ENCODE measurements at places on chromosomes 16 and 17.
A peak's percentile ranks its signal among the peaks of the same experiment; 100 is the strongest.

- DNase-seq: peak; percentile 66
These were observed 243.2 kb upstream of the GSE1 start for GRCh38 chr16:85369741-85370528.

DNA sequence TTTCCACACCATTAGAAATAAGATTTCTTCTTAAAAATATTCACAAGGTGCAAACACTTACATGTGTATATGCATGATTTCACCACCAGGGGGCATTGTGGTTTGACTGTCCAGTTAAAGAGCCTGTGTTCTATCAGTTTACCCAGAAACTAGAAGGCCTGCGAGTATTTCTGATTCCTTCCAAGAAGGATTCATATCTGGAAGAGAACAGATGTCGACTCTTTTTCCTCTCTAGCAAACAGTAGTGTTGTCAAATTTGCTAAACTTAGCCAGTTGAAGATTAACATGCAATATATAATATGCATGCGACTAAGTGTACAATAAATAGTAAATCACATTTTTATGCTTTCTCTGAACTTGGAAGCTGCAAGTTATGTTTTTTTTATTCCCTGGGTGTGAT is 404.1 kb downstream of the WWOX start:
- peak; percentile 55 for DNase-seq

GRCh38 chr17:57670769-57671569 is 74.1 kb downstream of the CCDC182 start:
- no peak for DNase-seq

- DNase-seq: no peak
These were observed 632.9 kb downstream of the CDH8 start for GRCh38 chr16:61403386-61403785.

- peak; percentile 59 for DNase-seq
These were observed 1.7 kb upstream of the ZNF423 start for GRCh38 chr16:49857423-49858181.

- DNase-seq: no peak
These were observed 45.0 kb upstream of the NOL11 start for GRCh38 chr17:67672592-67673335.

- DNase-seq: no peak
These were observed 41.1 kb upstream of the CDH13 start for GRCh38 chr16:82585675-82586074.

- DNase-seq: no peak
These were observed 15.3 kb downstream of the KIF18B start for GRCh38 chr17:44932096-44932786.

GRCh38 chr17:18020971-18021370 is 18.0 kb downstream of the ATPAF2 start:
- DNase-seq: no peak

DNA sequence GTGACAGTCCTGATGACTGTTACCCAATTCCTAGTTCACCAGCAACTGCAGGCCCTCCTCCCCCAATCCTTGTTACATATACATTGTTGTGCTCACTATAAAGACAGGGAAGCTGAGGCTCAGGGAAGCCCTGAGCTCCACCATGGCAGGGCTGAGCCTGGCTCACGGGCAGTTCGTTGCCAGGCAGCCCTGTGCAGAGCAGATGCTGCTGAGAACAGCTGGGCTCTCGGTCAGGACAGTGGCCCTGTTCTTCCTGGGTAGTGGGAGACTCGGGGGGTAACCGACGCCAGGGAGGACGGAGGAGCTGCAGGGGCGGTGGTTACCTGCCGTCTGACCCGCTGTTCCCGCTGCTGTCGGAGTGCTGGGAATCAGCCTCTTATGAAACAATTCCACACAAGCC is 80.9 kb upstream of the ZNF469 start:
- DNase-seq: no peak

- no peak for DNase-seq
These were observed 7.7 kb downstream of the CBX4 start for GRCh38 chr17:79831265-79832217.

GRCh38 chr17:10792151-10792550 is 11.7 kb downstream of the TMEM238L start:
- no peak for DNase-seq

- DNase-seq: no peak
These were observed 52.3 kb downstream of the NT5M start for GRCh38 chr17:17355426-17355825.

DNA sequence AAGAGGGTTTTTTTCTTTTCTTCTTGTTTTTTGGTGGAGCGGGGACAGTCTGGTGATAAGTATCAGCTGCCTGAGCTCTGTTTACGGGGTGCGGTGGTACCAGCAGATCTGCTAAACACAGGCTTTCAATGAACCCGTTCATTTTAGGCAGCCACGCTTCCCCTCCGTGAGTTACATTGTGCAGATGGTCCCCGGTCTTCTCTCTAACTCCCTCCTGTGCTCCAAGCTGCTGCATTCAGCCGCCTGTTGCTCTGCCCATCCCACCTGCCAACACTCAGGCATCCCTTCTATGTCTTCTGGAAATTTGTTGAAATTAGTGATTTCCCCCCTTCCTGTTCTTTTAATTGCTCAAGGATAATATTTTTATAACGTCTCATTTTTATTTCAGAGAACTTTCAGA is 82.1 kb upstream of the ELAC2 start:
- DNase-seq: no peak

DNA sequence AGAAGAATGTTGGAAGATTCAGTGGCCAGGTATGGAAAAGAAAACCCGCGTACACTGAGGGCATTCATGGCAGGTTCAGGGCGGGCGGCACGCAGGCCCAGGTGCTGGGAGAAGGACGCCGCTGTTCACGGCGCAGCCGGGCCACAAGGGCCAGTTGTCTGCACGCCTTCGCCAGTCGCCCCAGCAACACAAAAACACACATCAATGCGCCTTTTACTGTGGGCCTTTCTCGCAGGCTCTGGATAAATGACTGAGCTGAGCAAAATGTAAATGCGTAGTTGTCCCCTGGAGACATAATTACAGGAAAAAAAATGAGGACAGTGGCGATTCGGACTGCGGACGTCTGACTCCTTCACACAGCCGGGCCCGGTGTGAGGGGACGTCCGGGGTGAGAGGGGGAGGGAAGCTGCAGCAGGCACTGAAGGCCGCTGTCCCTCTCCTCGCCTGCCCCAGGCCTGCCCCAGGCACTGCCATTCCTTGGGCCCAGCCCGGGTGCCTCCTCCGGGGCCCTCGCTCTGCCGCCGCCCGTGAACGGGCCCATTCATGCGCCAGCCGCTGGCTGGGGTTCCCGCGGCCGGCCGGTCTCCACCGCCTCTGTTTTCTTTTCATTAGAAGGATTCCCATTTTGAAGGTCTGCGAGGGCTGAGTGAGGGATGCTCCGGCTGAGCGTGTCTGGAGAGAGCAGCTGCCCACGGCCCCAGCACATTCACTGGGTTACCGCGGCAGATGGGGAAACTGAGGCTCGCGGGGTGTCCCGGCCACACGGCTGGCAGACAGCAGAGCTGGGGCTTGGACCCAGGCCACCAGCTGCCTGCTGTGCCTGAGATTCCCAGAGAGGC is 6.5 kb upstream of the ZNF469 start:
- no peak for DNase-seq

GRCh38 chr16:54331241-54332002 is 44.8 kb upstream of the IRX3 start:
- no peak for DNase-seq

- DNase-seq: no peak
These were observed 6.7 kb downstream of the IL4R start for GRCh38 chr16:27320261-27321012.

DNA sequence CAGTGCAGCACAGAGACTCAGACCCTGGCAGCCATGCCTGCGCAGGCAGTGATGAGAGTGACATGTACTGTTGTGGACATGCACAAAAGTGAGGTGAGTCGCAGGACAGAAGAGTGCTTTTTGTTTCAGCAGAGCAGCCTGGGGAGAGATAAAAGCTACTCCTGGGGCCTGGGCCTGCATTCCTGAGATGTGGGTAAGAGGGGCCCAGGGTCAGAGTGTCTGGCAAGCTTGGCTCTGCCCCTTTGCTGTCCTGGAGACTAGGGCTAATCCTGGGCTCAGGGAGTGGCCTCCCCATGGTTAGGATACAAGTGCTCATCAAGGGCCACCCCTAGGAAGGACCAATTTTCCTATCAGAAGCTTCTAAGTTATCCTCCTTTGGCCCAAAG is 4.8 kb upstream of the ERBB2 start:
- DNase-seq: no peak

DNA sequence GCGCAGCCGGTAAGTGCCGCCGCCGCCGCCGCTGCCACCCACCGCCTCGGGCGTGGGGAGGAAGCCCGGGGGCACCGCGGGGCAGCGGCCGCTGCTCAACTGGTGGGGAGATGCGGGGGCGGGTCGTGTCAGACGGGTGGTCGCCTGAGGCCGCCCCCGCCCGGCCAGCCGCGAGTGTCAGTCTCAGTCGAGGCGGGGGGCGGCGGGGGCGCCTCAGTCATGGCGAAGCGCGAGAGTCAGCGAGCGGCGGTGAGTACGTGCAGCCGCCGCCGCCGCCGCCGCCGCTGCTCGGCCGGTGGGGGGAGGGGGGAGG is 76.2 kb downstream of the CHD9 start:
- DNase-seq: no peak

DNA sequence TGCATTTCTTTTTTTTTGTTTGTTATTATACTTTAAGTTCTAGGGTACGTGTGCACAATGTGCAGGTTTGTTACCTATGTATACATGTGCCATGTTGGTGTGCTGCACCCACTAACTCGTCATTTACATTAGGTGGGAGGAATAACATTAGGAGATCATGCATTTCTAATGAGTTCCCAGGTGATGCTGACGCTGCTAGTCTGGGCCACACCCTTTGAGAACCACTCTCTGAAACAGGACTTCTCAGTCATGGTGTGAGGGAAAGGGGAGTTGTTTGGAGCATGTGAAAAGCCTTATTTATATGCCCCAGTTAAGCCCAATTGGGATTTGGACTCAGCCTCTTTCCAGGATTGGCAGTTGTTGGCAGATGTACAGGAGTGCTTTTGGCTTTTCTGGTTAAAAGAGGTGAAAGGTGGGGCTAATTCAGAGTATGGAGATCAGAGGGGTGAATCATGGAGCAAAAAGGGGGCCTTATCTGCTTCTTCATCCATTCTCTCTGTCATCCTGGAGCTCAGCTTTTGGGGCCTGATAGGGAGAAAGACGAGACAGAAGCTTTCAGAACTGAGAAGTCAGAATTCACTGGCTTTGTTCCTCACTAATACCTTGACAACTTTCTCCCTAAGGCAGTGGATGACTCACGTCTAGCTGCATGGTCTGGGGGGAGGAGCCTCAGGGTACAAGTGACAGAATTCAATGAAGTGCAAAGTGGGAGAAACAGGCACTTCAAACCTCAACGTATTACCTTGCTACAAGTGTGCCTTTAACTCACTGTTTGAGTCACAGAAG is 180.0 kb upstream of the CACNG3 start:
- peak; percentile 22 for DNase-seq
